ENCODE measurements at places on chromosomes 1 and 21. TPM values are rescaled to one million over a fixed set of nuclear protein-coding genes. Genes with fewer than 3 reads are reported as not detected.

CR2 gene
- total RNA-seq: not detected

SIKE1 gene
- total RNA-seq: 93.9 TPM

RABGGTB gene
- total RNA-seq: 90.2 TPM

BARHL2 gene
- total RNA-seq: not detected

TSACC gene
- total RNA-seq: not detected

CZIB gene
- 48.4 TPM for total RNA-seq

MYOG gene
- total RNA-seq: not detected

SYNC gene
- total RNA-seq: 4.1 TPM

ZNF678 gene
- 73.5 TPM for total RNA-seq

NR0B2 gene
- not detected for total RNA-seq

PADI1 gene
- total RNA-seq: not detected

ITPKB gene
- 3.9 TPM for total RNA-seq

B3GALT2 gene
- total RNA-seq: 160 TPM

All from occipital lobe (tissue), 3 donors.